ENCODE measurements at places on chromosomes 7 and 10.

DNA sequence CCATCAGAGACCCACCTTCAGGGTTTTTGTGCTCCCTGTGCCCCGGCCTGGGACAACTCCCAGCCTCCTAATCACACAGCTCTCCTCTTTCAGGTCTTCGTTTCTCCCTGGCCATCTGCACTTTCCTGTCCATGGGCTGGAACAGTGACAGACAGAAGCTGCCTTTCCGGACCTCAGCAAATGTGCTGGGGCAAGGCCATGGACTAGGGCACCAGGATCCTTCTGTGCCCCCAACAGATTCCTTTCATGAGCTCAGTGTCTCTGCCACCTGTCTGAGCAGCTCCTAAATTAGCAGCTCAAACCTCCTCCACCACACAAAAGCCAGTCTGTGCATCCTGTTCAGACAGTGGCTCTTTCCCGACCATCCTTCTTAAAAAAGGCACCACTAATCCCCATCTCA is 41.9 kb upstream of the FRMD4A start:
- DNase-seq = no peak

GRCh38 chr7:119737390-119737789 is 535.6 kb upstream of the KCND2 start:
- no peak for DNase-seq

- no peak for DNase-seq
These were observed 68.8 kb downstream of the SPAG6 start for GRCh38 chr10:22414146-22414545.

DNA sequence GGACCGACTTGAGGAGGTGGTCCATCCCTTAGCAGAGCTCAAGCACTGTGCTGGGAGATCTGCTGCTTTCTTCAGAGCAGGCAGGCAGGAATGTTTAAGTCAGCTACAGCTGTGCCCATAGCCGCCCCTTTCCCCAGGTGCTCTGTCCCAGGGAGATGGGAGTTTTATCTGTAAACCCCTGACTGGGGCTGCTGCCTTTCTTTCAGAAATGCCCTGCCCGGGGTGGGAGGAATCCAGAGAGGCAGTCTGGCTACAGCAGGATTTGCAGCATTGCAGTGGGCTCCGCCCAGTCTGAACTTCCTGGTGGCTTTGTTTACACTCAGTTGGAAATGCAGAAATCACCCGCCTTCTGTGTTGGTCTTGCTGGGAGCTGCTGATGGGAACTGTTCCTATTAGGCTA is 51.2 kb upstream of the SEMA3A start:
- DNase-seq = no peak

DNA sequence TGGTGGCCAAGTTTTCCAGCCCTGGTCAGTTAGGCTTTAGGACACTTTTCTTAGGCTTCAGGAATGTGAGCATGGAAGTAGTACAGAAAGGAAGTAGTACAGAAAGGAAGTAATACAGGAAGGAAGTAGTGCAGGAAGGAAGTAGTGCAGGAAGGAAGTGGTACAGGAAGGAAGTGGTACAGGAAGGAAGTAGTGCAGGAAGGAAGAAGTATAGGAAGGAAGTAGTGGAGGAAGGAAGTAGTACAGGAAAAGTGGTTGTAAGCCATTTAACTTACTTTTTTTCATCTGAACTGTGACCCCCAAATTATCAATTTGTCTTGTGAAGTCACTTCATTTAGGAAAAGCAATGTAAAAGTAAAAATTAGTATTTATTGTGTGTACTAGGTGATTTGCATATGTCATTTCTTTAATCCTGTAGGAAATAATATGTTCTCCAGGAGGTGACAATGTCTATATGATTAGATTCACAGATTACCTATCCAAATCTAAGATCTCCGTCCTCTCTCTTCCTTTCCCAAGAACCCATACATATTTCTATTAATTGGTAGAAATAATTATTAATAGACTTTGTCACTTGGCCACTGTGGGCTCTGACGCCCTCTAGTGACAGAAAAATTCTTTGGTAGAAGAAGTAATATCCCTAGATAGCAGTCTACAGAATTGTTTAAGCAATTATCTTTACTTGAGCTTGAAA is 3.9 kb upstream of the FAS start:
- DNase-seq = no peak
